ENCODE measurements at places on chromosomes 4 and X.

GRCh38 chr4:24840826-24841543 is 45.6 kb downstream of the SOD3 start:
- no peak for DNase-seq

DNA sequence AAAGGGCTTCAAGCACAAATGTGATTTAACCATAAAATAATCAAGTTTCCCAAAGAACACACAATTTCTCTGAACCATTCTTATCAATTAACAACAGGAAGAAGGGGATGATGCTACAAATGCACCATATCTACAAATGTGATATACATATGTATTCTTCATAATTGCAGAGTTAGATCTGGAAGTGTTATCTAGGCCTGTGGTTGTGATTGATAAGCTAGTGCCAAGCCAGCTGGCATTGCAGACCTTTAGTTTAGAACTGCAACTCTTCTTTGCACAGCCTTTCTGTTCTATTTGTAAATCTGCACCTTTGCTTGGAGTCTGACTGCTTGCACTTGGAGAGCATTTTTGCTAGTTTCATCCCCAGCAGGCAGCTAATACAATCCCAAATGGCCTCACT is 145.5 kb upstream of the NPY2R start:
- no peak for DNase-seq

DNA sequence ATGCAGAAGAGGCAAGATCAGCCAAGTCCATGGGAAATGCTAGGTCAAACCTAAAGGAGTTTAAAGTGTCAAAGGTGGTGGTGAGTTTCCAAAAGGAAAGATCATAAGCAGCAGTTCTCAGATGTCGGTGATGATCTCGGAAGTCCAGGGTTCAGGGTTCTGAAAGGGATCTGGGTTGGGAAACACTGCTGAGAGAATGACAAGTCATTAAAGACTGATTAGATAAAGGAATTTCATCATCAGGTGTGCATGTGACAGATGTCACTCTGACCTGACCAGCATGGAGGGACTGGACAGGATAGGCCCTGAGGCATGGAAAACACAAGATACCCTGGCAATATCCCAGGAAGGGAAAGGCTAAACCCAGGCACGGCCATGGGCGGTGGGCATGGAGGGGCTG is 195.7 kb upstream of the TBL1X start:
- no peak for DNase-seq

GRCh38 chr4:156293657-156294297 is 340.1 kb upstream of the CTSO start:
- DNase-seq = no peak

- DNase-seq = no peak
Measured at GRCh38 chrX:109440475-109440874, 41.4 kb downstream of the GUCY2F start.

DNA sequence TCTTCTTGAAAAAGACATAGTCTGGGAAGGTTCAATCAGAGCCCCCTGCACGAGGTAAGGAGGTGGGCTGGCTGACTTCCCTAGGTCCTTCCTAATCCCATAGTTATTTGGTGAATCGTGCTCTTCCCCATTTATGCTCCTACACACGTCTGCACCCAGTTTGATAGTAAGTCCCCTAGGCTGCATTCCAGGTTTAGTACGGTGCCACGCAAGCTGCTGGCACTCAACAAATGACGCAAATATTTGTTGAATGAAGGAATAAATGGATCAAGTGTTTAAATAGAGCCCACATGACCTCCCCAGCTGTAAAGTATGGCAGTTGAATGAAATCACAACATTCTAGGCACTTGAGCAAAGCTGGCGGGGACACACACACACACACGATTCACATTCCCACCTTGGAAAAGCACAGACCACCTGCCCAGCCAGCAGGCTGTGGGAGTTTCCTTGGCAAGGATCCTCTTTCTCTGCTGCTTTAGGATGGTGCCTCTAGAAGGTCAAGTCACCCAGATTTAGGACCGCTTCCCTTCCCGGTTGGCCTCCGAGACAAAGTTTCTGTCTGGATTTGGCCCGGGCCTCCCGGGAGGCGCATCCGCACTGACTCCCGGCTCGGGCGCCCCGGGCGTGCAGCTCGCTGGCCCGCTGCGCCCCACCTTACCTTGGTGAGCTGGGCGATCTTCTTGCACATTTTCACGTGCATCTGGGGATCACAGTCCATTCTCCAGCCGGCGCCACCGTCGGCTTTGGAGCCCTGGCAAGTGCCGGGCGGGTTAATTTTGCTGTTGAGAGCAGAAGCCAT is 721 bp downstream of the FAM184B start:
- no peak for DNase-seq

DNA sequence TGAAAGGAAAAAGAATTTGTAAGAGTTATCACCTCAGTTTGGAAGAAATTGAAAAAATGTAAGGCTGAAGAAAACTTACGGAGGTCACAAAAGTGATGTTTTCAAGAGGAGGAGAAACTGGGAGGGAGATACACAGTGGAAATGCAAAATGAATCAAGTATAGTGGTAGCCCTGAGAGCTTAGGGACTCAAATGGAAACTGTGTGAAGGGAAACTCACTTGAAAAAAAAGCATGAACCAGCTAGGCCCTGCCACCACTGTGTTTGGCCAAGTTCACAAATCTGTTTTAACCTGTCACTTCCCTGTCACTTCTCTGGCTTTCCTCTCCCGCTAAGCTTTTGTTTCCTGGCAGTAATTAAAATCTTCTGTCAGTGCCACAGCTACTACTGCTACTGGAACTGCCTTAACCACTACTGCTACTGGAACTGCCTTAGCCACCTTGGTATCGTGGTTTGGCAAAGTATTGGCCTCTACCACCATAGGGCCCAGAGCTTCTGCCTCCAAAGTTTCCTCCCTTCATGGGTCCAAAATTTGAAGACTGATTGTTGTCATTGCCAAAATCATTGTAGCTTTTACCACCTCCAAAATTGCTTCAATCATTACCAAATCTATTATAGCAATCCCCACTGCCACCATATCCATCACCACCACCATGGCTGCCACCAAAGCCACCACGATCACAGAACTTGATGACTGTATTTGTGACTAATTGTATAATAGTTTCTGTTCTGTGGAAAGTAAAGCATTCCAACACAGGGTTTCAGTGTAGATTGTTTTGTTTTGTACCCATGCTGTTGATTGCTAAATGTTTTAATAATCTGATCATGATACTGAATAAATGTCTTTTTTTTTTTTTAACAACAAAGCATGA is 41.5 kb downstream of the SMARCA5 start:
- DNase-seq = no peak

DNA sequence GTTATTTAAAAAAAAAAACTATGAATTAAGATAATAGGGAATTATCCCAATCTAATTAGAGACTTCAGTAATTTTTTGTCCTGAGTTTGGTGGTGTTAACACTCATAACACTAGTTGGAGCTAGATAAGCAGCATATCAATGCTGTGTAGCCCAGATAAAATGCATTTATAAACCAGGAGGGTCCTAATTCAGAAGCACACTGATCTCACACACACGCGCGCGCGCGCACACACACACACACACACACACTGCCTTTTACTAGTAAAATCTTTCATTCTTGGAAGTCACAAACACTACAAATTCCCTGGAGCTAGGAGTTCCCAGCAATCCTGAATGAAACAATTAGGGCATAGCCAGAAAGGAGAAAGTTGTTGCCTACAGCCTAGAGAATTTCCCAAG is 3.2 kb downstream of the UNC5C start:
- DNase-seq = no peak

DNA sequence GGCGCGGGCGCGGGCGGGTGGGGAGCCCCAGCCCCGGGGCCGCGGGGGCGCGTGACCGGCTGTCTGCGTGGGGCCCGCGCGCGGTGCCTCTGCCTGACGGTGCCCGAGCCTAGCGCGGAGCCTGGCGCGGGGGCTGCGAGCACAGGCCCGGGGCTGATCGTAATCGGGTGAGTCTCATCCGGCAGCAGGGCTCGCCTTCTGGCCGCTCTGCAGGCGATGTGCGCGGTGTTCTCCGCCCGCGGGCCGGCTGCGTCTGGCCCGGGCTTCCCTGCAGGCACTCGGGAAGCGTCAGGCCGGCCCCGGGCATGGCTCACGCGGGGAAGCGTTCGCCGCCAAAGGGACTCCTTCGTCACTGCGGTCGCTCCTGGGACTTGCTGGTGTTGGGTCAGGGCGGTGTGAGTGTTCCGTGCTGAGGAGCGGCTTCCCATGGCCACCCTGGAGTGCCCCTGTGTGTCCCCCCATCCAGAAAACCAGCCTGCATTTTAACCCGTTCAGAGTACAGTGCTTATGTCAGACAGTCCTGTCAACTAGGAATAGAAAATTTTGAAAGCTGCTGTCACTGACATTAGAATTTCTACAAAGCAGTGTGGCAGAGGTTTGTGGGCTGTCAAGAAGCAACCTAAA is 40.6 kb downstream of the FAM149A start:
- no peak for DNase-seq

- DNase-seq = no peak
Measured at GRCh38 chr4:55008166-55009056, 117.0 kb downstream of the KDR start.

GRCh38 chr4:69060651-69061308 is 35.5 kb upstream of the UGT2B7 start:
- DNase-seq = no peak

DNA sequence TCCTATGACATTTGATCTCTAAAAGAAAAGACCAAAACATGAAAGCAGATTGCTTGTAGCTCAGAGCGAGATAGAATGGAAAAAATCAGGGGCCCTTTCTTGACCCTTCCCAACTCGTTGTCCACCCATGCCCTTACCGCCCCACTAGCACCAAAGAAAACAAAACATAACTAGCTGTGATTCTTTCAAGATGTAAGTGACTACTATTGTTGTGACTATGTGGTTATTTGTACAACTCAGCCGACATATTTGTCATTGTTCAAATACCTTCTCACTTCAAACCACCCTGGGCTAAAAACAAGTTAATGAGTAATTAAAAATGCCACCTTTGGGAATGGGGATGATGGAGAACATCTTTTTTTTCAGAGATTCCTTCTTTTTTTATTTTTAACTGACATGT is 171.2 kb upstream of the GPC4 start:
- DNase-seq = no peak

DNA sequence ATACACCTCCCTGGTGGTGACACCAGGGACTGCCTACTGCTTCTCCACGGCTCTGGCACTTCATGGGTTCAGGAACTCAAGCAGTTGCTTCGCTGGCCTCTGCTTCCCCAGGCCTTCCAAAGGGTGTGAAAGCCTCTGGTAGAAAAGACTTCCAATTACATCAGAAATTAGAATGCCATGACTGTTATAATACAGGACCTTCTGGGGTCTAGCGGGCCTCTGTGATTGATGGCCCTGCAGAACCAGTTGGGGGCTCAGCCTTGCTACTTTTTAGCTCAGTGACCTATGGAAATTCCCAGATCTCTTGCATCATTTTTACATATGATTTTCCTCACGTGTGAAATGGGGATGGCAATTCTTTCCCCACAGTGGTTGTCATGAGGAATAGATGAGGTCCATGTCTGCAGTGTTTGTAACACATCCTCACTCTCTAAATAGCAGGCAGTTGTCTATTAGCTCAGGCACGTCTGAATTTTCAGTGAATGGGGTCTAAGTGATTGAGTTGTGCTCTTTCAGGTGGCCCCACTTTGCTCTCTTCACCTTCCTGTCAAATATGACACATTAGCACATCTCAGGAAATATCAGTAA is 198.3 kb downstream of the STIM2 start:
- DNase-seq = no peak

DNA sequence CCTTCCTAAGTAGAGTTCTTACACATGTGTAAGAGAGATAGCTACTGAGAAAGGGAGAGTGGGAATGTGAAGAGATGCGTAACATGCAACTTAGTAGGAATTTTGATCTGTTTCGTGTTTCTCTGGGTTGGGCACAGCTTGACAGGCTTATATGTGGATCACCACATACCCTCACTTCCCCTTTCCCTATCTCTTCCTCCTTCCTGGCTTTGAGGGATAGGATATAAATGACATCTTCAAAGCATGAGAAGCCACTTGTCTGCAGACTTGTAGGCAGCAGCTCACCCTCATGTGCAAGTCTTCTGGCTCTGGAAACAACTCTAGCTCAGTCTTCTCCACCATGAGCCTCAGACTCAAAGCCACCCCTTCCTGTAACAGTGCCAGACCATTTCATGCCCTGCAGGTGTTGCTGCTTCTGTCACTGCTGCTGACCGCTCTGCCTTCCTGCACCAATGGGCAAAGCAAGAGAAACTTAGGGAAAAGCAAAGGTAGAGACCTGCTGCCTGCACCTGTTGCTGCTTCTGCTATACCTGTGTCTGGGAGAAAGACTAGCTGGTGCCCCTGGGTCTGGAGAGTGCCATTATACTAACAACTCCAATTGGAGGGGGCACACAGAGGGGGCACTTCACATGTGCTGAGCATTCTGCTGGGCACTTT is 5.4 kb upstream of the PF4V1 start:
- DNase-seq = no peak

- DNase-seq = no peak
Measured at GRCh38 chr4:151459375-151459774, 50.4 kb downstream of the FHIP1A start.

GRCh38 chr4:20219521-20219920 is 32.2 kb upstream of the SLIT2 start:
- DNase-seq = no peak

GRCh38 chr4:93317561-93317960 is 511.0 kb upstream of the ATOH1 start:
- DNase-seq = no peak

DNA sequence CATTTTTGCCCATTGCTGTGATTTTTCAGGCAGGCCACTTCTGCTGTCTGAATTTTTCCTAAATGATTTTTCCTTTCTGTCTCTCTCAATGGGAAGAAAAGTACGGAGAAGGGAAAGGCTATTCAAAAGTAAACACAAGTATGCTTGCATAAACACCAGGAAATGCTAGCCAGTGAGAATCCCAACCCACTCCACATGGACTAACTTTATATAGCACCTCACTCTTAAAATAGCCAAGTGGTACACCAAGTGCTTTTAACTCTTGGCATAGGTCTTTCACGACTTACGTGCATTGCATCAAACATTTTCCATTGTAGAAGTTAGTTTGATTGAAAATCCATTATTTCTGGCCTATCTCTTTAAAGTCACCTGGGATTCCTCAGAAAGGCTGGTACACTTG is 178.9 kb upstream of the SPANXN1 start:
- DNase-seq = no peak

DNA sequence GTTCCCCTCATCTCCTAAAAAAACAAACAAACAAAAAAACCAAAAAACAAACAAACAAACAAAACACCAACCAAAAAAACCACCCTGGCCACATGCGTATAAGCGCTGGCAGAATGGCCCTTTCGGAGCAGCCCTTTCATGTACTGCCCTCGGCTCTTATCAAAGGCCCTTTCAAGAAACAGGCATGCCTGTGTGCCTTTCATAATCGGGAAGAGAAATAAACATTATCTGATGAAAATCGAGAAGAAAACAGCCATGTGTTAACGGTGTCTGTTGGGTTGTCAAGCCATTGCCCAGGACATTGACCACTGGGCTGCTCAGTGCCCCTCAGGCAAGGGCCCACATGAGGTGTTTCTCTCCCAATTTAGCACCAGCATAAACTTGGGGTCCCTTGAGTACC is 68.3 kb downstream of the PJA1 start:
- DNase-seq = no peak

Data from activated CD4-positive, alpha-beta T cell treated with anti-CD3 and anti-CD28 coated beads, Interleukin-2, amount 50 U/mL, for 1 hour (primary cell).